ENCODE measurements at places on chromosomes 12 and 14.

- no peak overlapping the region for H3K4me3 ChIP-seq
- no peak for DNase-seq
- no peaks in the 10 kb centered on the region for H3K4me1 ChIP-seq
Observed at GRCh38 chr12:53113951-53114350, 10.7 kb downstream of the SOAT2 start.

DNA sequence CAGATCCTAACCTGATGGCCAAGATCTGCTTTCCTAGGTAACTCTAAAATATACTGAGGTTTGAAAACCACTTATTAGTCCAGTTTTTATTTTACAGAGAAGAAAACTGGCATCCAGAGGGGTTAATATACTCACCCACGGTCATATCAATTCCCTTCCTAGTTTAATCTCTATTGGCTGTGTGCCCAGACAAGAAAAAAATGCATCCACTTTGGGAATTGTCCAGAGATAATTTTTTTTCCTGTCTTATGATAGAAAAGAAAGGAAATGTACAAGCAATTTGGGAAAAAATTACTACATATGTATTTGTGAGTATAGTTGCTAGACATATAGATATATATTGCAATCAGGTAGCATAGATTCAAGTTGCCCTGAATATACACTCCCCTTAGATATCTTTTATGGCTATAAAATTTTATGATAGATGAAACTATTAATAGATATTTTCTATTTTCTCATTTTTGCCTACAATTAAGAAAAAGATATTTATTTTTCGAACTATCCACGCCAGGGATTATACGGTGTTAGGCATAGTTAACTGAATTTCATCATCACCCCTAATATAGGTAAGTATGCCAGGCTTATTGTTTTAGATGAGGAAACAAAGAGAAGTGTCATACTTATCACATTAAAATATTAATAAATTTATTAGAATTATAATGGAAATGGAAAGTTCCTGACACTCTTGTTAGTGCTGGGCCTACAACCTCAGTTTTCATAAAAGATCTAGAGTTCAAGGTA lies 100.5 kb upstream of the SLC38A2 start:
- peaks cover 14% of the 10 kb centered on the region for H3K4me1 ChIP-seq
- H3K36me3 ChIP-seq: no peaks in the 10 kb centered on the region
- H3K27me3 ChIP-seq: no peaks in the 10 kb centered on the region
- no peak for DNase-seq
- peak overlapping the region; percentile 73 for H3K27ac ChIP-seq

- no peak for DNase-seq
- H3K27me3 ChIP-seq: no peaks in the 10 kb centered on the region
- H3K36me3 ChIP-seq: no peaks in the 10 kb centered on the region
- no peak overlapping the region for H3K27ac ChIP-seq
- no peak overlapping the region for H3K4me3 ChIP-seq
Observed at GRCh38 chr12:34352098-34352497, 329.8 kb downstream of the ALG10 start.

DNA sequence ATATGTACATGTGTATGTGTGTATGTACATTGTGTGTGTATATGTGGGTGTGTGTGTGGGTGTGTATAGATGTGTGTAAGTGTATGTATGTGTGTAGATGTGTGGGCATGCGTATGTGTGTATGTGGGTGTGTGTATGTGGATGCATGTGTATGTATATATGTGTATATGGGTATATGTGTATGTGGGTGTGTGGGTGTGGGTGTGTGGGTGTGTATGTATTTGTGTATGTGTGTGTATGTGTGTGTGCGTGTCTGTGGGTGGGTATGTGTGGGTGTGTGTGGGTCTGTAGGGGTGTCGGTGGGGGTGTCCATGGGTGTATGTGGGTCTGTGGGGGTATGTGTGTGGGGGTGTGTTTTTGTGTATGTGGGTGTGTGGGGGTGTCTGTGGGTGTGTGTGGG lies 101.6 kb downstream of the PIWIL1 start:
- H3K36me3 ChIP-seq: no peaks in the 10 kb centered on the region
- H3K27ac ChIP-seq: no peak overlapping the region
- H3K4me1 ChIP-seq: no peaks in the 10 kb centered on the region
- DNase-seq: no peak
- no peak overlapping the region for H3K4me3 ChIP-seq

- peak; percentile 8 for DNase-seq
- peaks cover 25% of the 10 kb centered on the region for H3K4me1 ChIP-seq
- H3K27me3 ChIP-seq: no peaks in the 10 kb centered on the region
- H3K4me3 ChIP-seq: peak overlapping the region; percentile 79
- no peaks in the 10 kb centered on the region for H3K36me3 ChIP-seq
Observed at GRCh38 chr14:57389646-57390036, 745 bp upstream of the NAA30 start.

Measured in thyroid gland (tissue), 4 donors.